ENCODE measurements at places on chromosomes 7 and 10. TPM values are rescaled to one million over a fixed set of nuclear protein-coding genes. Genes with fewer than 3 reads are reported as not detected.

CPN1 gene
- total RNA-seq, result not detected

MEOX2 gene
- total RNA-seq, result not detected

ITPRID1 gene
- not detected for total RNA-seq

ASIC3 gene
- 1.7 TPM for total RNA-seq

CRHR2 gene
- total RNA-seq, result not detected

GRCh38 chr10:73859428-73859783 is 14.9 kb downstream of the CAMK2G start:
- no peak for DNase-seq

- no peak for DNase-seq
Observed at GRCh38 chr10:128606055-128606454, 479.8 kb upstream of the MKI67 start.

GRCh38 chr7:51471981-51472296 is 155.3 kb upstream of the COBL start:
- no peak for DNase-seq

Measured in PC-3 (cell line).